Stimulated activated CD4-positive, alpha-beta T cell treated with anti-CD3 and anti-CD28 coated beads, Interleukin-1b, Interleukin-23, amount 100 ng/mL, for 1 hour (primary cell): ENCODE measurements at places on chromosomes 4 and X.

- DNase-seq = no peak
Observed at GRCh38 chrX:154096140-154097002, 1.1 kb downstream of the MECP2 start.

GRCh38 chrX:120306630-120307029 is 4.6 kb downstream of the TMEM255A start:
- DNase-seq = no peak

GRCh38 chr4:153060196-153060595 is 124.1 kb downstream of the FHDC1 start:
- no peak for DNase-seq

GRCh38 chr4:14434483-14434882 is 567.8 kb upstream of the CPEB2 start:
- no peak for DNase-seq
